ENCODE measurements at places on chromosomes 6 and 20. TPM values are rescaled to one million over a fixed set of nuclear protein-coding genes. Genes with fewer than 3 reads are reported as not detected.

SLC32A1 gene
- total RNA-seq: not detected

SASH1 gene
- total RNA-seq: 3.5 TPM

C6orf118 gene
- not detected for total RNA-seq

HLA-DOA gene
- 3.1 TPM for total RNA-seq

TSPO2 gene
- not detected for total RNA-seq

ESR1 gene
- total RNA-seq: 0.07 TPM

CCN6 gene
- 0.74 TPM for total RNA-seq

SRMS gene
- not detected for total RNA-seq

MUC21 gene
- total RNA-seq: not detected

RAET1L gene
- not detected for total RNA-seq

HUS1B gene
- 0.79 TPM for total RNA-seq

TNFRSF6B gene
- 1.0 TPM for total RNA-seq

TREM1 gene
- 1.5 TPM for total RNA-seq

GRIK2 gene
- not detected for total RNA-seq

UBE2C gene
- total RNA-seq: 171 TPM

ZKSCAN3 gene
- total RNA-seq: 3.3 TPM

GABRR1 gene
- total RNA-seq: not detected

SMLR1 gene
- not detected for total RNA-seq

PPIL6 gene
- total RNA-seq: 0.17 TPM

C6orf58 gene
- not detected for total RNA-seq
